ENCODE measurements at places on chromosomes 5 and 9.

GRCh38 chr5:56011835-56012234, 17.1 kb upstream of the IL6ST start:
- DNase-seq, result no peak

- no peak for DNase-seq
Measured at GRCh38 chr5:27523629-27524028, 485.2 kb upstream of the CDH9 start.

- no peak for DNase-seq
Measured at GRCh38 chr5:119860463-119860862, 231.1 kb downstream of the FAM170A start.

DNA sequence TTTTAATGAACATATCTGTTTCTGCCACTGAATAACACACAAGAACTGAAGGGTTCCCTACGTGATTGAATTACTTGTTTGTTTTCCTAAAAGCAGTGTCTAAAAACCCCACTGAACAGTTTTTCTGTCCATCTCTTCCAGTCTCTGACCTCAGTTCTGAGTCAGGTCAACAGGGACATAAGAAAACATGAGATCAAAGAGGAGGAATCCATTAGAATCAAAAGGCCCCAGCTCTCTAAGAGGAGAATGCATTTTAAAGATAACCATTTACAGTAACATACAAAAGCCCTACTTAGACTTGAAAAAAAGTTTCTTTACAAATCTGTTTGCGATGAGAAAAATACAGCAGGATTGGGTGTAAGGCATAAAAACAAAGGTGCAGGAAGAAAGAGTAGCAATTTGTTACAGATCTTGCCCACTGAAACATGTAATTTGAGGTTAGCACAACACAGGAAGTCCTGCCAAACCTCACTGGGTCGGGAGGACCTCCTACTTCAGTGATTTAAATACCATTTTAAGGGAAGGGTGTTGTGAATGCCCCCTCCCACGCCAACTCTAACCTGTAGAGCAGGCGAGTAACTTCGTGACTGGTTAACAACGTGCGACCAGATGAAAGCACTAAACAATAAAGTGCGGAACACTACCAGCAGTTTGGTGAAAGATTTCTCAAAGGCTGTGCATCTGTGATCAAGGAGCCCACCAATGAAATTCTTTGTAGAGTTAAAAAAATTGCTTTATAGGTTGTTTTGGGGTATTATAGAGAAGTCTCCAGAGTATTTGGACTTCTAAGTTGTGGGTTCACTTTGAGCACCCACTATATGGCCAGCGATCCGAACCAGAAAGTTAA, 1.3 kb downstream of the QSOX2 start:
- DNase-seq, result no peak

DNA sequence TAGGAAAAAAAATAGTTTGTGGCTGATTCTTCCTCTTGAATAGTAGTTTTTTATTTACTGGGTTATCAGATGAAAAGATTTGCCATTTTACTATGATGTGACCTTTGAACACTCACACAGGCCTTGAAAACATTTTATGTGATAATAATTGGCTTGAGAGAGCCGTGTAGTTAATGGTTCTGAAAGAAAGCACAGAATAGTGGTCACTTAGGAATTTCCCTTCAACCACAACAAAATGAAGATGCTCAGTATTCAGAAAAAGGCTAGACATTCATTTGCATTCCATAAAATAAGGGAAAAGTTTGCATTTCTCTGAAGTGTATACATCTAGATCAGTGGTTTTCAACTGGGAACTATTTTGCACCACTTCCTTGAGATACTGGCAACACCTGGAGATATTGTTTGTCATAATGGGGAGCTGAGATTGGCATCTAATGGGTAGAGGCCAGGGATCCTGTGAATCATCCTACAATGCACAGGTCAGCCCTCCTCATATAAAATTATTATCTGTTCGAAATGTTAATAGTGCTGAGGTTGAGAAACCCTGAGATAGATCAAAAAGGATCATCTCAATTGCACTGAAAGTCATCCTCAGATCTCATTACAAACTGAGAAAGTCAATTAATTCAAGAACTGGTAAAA, 446.4 kb upstream of the CCNG1 start:
- DNase-seq, result no peak

DNA sequence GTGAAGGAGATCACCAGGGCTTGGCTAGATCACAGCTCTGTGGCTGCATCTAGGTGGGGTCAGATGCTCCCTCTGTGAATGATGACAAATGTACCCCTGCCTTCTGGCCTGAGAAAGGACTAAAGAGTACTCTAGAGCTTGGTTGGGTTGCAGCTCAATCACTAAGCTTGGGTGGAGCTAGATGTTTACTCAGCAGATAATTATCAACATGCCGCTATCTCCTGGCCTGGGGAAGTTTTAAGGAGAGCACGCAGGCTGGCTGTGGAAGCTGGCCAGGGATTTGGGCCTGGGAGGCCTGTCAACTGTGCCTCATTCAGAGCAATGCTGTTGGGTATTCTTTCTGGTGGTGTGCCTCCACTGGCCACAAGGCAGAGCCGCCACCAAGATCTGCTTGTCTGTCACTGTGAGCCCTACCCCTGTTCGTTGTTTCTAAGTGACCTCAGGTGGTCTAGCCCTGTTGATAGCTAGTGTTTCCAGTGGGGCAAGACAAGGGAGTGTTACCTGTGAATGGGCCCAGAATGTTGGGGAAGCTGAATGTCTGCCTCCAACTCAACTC, 181.7 kb downstream of the ADGRV1 start:
- no peak for DNase-seq

GRCh38 chr5:145847499-145848497, 12.7 kb upstream of the PRELID2 start:
- DNase-seq, result no peak

- no peak for DNase-seq
Measured at GRCh38 chr9:133396952-133397351, 20.8 kb downstream of the STKLD1 start.

- DNase-seq, result no peak
Measured at GRCh38 chr5:108278285-108279240, 103.3 kb downstream of the FBXL17 start.

DNA sequence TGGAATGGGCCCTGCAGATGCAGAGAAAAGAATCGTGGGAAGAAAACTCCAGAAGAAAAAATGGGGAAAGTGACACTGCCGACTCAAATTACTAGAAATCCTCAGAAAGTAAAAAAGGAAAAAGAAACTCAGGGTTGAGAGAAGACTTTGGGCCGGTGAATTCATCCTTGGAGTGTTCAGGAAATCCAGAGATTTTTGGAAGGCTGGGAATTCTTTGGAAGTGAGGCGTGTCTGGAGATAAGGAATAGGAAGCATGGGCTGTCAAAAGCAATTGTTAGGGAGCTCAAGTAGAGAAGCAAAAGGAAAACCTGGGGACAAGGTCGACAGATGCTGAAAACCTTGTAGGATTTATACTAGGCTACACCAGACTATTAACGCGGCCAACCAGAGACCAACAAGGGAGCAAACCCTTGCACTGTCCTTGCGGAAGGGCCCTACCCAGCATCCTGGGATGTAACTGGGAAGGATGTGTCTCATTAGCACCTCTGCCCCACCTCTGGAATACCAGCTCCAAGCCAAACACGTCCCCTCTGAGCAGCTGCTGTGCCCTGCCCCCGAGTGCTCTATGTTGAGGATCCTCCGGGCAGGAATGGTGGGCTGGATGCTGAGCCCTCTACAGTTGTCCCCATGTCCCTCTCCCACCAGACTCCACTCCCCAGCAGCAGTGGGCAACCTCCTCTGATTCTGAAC, 11.6 kb downstream of the DAB2IP start:
- no peak for DNase-seq

All from left cardiac atrium (tissue), 4 donors.